Stimulated activated CD4-positive, alpha-beta T cell treated with anti-CD3 and anti-CD28 coated beads, Interleukin-2, amount 100 ng/mL, for 4 hours (primary cell): ENCODE measurements at places on chromosomes 5 and 9.

DNA sequence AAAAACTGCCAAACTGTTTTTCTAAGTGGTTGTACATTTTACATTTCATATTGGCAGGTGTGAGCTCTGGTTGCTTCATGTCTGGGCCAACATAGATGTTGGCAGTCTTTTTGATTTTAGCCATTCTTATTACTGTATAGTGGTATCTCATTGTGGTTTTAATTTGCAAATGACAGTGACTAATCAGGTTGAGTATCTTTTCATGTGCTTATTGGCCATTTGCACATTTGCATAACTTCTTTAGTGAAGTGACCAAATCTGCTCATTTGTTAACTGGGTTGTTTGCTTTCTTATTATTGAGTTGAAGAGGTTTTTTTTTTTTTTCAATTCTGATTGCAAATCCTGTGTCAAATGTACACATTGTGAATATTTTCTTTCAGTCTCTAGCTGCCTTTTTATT is 36.9 kb upstream of the MSX2 start:
- DNase-seq: no peak

DNA sequence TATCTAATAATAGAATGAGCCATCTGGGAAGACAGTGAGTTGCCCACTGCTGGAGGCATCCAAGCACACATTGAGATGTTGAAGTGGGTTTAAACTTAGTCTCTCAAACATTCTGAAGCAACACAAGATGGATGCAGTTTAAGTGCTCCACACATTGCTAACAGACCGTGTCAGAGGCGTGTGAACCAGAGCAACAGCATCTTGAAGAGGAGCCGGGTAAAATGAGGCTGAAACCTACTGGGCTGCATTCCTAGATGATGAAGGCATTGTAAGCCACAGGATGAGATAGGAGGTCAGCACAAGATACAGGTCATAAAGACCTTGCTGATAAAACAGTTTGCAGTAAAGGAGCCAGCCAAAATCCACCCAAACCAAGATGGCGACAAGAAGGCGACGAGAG is 73.5 kb upstream of the TMEM215 start:
- no peak for DNase-seq

DNA sequence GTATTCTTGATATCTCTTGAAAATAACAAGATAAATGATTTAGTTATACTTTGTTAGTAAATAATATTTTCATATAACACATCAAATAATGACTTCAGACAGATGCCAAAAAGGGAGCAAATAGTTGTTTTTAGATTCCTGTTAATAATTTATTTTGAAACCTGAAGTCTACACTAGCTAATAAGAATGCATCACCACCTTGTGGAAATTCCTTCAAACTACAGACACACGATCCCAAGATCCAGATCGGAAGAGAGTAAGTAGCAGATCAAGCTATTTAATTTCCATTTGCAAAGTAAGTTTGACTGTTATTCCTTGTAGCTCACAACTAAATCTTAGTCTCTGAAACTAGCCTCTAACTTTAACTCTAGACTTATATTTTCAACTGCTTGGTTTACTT is 35.5 kb upstream of the ISL1 start:
- DNase-seq: no peak

DNA sequence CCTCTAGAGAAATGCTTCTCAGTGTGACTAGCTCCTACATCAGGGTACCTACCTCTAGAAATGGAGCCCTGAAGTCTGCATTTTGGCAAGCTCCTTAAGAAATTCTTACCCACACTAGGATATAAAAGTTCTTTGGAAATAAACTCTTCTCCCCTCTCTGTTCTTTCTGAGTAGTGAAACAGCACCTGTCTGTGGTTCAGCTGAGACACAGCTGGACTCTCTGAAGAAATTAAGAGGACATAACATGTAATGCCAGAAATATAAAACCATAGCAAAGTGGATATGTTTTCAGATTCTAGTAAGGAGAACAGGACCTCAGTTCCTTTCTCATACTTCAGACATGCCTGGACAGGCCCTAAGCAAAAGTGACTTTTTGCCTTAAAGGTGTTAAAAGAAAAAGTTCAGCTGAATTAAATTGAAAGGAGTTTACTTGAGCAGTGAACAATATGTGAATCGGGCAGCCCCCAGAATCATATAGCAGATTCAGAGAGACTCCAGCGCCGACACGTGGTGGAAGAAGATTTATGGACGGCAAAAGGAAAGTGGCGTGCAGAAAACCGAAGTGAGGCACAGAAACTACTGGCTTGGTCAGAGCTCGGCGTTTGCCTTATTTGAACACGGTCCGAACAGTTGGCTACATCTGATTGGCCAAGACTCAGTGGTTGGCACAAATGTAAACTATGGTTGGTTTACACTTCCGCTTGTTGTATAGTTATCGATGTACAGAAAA is 64.5 kb downstream of the PRKACG start:
- DNase-seq: no peak
